GM04504 (cell line): ENCODE measurements at places on chromosomes 7 and 10.

GRCh38 chr10:60827791-60828488 lies 49.7 kb downstream of the CDK1 start:
- no peak for DNase-seq

DNA sequence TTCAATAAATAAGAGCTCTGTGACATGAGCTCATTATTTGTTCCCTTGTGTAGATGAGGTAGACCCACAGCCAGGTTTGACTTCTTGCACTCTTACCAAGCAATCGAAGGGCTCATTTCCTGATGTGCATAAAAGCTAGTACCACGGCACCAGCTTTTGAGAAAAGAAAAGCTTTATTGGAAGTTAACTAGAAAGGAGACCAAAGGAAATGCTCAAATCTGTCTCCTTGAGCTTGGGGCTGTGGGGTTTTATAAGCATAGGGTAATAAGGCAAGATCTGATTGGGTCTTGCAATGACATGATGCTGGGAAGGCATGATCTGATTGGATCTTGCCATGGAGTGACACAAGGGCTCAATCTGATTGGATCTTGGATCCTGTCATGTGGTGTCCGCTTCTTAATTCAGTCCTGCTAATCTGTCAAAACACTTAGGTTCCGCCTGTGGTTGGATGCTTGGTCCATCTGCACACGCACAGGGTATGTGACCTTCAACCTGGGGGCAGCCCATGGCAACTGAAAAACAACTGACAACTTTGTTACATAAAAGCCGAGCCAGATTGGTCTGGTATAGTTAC lies 47.8 kb upstream of the FRMD4A start:
- DNase-seq, result no peak

DNA sequence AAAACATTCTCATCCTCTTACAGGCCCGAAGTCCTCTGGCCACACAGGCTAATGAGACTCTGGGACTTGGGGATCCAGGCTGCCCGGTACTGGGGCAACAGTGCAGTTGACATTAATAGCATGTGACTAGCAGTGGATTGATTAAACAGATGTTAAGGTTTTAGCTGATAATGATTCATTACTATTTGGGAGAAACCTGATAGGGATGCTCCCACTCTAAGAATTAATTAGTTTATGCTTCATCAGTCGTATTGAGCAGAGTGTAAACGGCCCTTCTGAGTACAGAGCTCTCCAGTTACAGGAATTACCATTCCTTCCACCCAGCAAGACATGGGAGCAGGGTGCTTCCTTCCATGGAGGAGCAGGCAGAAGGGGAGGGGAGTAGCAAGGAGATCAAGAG lies 82.7 kb downstream of the RPS24 start:
- DNase-seq, result no peak

DNA sequence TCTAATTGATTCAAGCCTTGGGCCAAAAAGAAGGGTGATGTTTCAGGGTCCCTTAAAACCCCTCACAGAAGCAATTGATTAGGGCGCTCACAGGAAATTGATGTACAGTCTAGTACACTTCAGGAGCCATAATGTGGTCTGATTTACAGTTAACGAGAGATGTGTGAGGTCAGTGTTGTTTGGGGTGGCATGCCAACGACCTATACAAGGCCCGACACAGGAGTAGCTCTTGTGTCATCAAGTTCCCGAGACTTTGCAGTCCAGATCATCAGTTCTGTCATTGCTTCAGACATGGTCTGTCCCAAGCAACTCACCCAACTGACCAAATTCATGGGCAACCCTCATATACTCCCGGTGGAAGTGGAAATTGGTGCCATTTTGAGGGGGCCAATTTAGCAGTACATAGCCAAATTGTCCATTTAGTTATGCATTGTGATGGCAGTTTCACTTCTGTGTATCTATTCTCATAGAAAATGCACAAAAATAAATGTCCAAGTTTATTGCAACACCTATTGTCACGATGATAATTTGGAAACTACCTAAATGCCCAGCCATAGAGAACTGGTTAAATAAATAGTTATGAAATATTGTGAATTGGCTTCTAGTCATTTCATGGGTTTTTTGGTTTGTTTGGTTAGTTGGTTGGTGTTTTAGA lies 18.0 kb upstream of the ARID5B start:
- DNase-seq, result no peak

DNA sequence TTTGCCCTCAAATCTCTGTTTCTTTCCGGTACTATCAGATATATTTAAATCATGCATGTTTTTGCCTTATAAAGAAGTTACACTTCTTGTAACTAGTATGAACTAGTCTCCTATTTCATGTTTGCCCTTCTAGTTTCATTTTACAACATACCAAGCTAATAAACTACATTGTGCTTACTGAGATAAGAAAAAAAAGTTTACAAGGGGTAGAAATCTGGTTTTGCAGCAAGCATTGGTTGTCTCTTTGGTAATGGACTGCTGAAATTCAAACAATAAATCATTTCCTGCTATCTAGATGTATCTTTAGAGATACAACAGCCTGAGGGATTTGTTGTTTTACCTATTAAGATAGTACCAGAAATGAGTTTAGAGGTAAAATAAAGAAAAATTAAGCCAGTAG lies 18.8 kb downstream of the PTTG1IP2 start:
- DNase-seq, result no peak

DNA sequence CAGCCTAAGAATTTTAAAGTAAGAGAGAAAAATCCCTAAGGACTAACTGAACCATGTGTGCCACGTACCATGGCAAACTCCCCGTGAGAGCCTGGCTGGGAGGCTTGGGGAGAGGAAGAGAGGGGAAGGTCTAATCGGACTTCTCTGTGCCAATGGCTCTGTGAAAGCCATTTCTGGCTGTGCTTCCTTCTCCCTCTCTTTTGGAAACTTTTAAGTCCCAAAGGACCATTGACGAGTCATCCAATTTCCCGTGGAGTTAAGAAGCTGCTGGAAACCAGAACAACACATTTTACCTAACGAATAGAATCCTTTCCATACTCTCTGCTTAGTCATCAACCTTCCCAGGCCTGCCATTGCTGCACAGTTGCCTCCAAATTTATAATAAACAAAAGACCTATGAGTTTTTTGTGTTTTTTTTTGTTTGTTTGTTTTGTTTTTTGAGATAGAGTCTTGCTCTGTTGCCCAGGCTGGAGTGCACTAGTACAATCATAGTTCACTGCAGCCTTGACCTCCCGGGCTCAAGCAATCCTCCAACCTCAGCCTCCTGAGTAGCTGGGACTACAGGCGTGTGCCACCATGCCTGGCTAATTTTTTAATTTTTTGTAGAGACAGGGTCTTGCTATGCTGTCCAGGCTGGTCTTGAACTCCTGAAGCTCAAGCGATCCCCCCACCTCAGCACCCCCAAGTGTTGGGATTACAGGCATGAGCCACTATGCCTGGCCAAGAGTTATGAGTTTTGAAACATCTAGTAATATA lies 13.2 kb downstream of the LAMB1 start:
- DNase-seq, result no peak

- no peak for DNase-seq
These were observed 202.8 kb downstream of the CREB5 start for GRCh38 chr7:28615091-28615490.

DNA sequence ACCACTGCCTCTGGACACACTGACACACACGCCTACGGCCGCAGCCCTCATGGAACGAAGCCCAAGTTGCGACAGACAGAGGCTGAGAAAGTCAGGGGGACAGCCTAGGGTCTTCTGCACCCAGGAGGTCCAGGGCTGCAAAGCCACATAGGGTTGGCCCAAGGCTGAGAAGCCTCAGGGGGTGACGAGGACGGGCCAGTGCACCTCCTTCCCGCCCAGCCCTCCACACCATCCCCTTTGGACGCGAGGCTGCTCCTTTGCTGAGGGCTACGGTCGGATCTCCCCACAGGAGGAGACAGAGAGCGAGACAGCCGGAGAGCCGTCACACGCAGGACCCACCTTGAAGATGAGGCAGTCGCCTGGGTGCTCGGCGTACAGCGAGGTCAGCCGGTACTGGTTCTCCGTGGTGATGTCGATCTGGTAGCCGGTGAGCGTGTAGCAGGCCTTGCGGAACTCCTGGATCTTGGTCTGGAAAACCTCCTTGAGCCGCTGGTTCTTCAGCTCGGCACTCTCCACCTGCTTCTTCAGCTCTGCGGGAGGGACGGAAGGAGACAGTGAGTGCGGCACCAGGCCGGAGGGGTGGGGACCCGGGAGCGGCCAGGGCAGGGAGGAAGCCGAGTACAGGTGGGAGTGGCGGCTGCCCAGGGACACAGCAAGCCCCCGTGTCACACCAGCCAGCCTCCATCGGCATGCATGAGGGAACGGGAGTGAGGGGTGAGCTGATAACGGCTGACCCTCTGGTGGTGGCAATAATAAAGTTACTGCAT lies 228.0 kb downstream of the ELFN1 start:
- DNase-seq, result no peak

DNA sequence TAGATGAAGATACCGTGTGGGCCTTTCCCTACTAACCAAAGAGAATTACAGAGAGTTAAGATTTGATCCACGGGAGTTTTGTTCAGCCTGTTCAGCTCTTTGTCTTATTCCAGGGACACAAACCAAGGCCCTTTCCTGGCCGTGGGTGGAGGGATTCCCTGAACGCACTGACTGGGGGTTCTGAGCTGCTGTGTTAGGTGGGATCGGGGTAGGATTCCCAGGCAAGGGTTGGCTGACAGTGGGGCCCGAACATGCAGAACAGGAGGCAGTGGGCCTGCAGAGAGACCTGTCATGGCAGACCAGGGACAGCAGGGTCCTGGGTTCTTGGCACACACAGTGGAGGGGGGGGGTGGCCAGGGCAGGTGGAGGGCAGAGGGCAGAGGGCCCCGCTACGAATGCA lies 89.5 kb upstream of the MKI67 start:
- DNase-seq, result no peak

DNA sequence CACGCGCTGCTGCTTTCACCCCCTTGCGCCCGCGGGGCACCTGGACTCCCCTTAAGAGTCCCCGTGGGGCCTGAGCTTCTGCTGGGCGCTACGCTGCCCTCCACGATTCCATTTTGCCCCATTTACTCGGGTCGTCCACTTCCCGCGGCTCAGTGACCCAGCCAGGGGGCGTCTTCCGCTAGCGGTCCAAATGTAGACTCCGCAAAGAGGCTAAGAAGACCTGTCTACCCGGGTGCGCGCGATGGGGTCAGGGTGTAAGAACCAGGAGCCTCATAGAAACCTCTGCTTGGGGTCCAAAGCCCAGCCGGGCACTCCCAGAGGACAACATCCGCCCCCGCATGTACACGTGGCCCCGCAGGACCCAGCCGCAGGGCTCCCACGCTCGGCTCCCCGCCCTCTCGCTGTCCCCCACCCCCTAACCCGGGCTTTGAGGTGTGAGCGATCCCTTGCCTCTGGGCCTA lies 5.2 kb upstream of the HMX2 start:
- DNase-seq, result no peak

DNA sequence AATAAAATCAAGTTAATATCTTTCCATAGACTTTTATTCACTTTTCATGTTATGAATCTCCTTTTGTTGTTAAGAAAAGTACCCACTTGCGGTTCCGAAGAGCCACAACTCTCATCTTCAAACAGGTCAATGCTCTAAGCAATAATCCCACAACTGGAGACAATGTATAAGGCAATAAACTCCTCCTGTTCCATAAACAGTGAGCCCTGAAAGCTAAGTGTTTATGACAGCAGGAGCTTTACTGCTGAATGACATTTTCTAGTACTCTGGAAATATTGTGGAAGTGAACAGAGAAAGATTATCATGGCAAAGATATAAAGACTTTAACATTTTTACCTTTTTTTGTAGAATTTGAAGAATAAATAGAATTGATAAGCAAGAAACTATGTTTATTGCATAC lies 213.5 kb upstream of the MBL2 start:
- DNase-seq, result no peak

GRCh38 chr7:85851571-85852193 lies 664.8 kb upstream of the SEMA3D start:
- DNase-seq, result no peak

GRCh38 chr10:110762109-110762848 lies 109.4 kb upstream of the PDCD4 start:
- no peak for DNase-seq

DNA sequence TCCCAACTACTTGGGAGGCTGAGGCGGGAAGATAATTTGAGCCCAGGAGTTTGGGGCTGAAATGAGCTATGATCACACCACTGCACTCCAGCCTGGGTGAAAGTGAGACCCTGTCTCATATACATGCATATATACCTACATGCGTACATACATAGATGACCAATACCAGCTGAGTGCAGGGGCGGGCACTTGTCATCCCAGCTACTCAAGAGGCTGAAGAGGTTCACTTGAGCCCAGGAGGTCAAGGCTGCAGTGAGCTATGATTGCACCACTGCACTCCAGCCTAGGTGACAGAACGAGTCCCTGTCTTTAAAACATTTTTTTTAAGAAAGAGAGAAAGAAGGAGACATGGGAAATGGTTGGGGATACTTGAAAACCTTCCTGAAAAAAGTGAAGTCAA lies 17.4 kb upstream of the PROSER2 start:
- DNase-seq, result no peak

DNA sequence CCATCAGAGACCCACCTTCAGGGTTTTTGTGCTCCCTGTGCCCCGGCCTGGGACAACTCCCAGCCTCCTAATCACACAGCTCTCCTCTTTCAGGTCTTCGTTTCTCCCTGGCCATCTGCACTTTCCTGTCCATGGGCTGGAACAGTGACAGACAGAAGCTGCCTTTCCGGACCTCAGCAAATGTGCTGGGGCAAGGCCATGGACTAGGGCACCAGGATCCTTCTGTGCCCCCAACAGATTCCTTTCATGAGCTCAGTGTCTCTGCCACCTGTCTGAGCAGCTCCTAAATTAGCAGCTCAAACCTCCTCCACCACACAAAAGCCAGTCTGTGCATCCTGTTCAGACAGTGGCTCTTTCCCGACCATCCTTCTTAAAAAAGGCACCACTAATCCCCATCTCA lies 41.9 kb upstream of the FRMD4A start:
- DNase-seq, result no peak

DNA sequence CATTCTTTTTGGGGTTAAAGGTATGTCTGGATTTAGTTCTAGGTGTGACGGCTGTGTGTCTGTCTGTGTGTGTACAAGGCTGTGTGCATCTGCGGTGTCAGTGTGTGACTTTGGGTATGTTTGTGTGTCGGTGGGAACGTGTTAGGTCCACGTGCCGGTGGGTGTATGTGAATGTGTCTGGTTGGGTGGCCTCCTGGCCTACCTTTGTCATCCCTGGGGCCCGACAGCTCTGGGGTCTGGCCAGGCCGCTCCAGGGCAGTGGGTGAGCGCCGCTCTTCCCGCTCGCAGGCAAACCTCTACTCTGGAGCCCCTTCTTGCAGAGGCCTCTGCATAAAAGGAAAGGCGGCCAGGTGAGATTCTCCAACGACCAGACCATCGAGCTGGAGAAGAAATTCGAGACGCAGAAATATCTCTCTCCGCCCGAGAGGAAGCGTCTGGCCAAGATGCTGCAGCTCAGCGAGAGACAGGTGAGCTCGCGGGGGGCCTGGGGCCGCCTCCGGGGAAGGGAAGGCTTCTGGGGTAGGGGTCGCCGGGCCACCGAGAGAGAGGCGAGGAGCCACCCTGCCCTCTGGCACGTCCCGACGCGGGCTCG lies 2.4 kb downstream of the HHEX start:
- no peak for DNase-seq

- DNase-seq, result no peak
These were observed 6.4 kb downstream of the DLX6 start for GRCh38 chr7:97011536-97012364.

- DNase-seq, result no peak
These were observed 36.9 kb upstream of the GNAI1 start for GRCh38 chr7:80097756-80098155.

GRCh38 chr7:1196950-1197349 lies 35.7 kb upstream of the UNCX start:
- no peak for DNase-seq
